ENCODE measurements at places on chromosomes 13 and 19.
A peak's percentile ranks its signal among the peaks of the same experiment; 100 is the strongest.

GRCh38 chr19:45245826-45246225 is 619 bp upstream of the EXOC3L2 start:
- no peak for DNase-seq

DNA sequence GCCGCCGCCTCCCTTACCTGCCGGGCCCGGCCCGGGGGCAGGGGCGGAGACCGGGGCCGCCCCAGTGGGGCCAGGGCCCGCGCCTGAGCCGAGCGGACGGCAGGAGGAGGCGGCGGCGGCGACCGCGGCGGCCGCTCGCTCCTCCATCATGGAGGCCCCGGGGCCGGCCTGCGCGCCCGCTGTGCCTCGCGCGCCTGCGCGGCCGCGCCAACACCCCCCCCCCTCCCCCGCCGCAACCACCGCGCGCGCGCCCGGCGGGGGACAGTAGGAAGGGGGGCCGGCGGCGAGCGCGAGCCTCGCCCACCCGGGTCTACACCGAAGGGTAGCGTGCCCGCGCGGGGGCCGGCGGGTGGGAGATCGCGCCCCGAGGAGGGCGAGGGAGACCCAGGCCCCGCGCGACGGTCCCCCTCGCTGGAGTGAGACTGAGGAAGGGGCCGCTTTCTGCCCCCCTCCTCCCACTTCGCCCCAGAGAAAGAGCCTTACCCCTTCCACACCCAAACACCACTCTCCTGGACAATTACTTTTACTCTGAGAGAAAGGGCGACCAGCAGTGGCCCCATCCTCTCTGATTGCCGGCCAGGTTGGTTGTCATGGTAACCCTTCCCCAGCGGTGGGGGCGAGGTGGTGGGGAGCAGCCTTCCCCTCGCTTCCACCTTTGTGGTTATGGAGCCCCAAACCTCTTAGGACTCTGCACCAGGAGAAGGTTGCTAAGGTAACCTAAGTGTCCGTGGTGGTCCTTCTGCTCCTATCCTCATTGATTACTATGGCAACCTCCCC is at the start of gene STRN4:
STRN4 (minus strand) TSS at position 170 of the 777 bp plus-strand sequence; CDS start at position 150, 20 bp downstream.
- DNase-seq, result peak; percentile 64

DNA sequence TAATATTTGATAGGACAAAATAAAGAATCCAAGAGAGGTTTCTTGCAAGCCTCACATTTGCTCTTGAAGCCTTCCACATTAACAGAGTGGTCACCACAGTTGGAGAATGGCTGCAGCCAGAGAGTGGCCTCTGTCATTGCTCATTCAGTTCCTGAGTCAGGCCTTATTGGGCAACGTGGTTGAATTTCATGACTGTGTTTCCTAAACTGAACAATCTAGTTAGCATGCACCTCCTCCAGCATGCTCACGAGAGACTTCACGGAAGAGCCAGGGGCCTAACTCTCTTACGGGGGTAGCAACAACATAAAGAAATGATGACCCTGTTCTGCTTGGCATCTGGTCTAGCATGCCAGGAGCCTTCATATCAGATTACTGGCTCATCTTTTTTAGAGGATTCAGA is 9.6 kb upstream of the UBL3 start:
- no peak for DNase-seq

- DNase-seq, result peak; percentile 22
Measured at GRCh38 chr13:101258071-101258470, 158.2 kb downstream of the NALCN start.

GRCh38 chr13:46636451-46636850 is 83.5 kb downstream of the LRCH1 start:
- no peak for DNase-seq
